NCI-H774 (cell line): ENCODE measurements at places on chromosomes 12 and 14.

DNA sequence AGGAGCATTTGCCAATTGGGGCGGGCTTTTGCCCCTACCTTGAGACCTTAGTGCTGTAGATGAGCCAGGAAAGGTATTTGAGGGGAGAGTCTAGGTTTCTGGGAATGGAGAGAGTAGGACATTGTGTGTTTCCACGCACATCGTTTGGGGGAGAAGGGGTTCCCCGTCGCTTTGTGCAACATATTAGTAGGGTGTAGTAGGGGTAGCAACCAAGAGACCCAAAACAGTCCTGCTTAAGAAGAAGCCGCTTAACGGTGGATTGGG lies 694 bp upstream of the PTGES3 start:
- no peak for DNase-seq

DNA sequence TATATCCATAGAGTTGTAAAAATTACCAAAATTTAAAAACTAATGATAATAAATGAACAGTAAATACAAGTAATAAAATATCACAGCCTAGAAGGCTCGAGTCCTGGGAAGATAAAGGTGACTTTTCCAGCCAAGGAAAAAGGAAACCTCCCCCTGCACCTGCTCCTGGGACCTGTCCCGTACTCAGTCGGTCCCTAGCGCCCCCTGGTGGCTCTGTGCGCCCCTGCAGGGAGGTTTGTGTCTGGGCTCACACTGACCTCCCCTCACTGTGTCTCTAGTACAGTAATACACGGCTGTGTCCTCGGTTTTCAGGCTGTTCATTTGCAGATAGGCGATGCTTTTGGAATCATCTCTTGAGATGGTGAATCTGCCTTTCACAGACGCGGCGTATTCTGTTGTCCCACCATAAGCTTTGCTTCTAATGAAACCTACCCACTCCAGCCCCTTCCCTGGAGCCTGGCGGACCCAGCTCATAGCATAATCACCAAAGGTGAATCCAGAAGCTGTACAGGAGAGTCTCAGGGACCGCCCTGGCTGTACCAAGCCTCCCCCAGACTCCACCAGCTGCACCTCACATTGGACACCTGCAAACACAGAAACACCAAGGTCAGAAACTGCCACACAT lies 1030.4 kb downstream of the TMEM121 start:
- DNase-seq: peak; percentile 43

DNA sequence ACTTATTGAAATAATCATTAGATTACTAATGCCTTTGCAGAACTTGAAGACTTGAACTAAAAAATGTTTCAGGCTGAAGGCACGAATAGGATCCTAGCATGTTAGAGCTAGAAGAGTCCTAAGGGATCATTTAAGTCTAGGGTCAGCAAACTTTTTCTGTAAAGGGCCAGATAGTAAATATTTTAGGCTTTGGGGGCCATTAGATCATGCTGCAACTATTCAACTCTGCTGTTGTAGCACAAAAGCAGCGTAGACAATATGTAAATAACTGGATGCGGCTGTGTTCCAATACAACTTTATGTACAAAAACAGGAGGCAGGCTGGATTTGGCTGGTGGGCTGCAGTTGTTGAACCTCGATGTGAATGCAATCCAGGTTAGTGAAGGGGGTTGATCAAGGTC lies 221.7 kb downstream of the ATP23 start:
- DNase-seq: no peak

DNA sequence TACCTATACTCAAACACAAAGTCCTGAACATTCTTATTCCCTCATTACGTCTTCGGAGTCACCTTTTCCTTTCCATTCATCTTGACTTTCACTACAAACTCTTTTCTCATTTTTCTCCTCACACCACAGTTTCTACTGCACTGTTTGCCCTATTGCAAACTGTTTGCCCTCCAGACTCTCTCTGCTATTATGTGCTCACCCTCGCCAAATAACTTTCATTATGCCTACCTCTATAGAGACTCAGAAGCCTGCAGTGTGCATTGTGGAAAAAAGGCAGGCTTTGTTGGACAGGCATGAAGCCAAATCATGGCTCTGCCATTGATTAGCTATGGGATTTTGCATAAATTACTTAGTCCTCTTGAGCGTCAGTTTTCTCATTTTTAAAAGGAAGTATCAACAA lies 246.6 kb upstream of the CCDC196 start:
- DNase-seq: no peak

- DNase-seq: no peak
These were observed 2.0 kb downstream of the BBS10 start for GRCh38 chr12:76346236-76346635.

GRCh38 chr12:84497819-84498218 lies 414.8 kb downstream of the SLC6A15 start:
- peak; percentile 11 for DNase-seq

DNA sequence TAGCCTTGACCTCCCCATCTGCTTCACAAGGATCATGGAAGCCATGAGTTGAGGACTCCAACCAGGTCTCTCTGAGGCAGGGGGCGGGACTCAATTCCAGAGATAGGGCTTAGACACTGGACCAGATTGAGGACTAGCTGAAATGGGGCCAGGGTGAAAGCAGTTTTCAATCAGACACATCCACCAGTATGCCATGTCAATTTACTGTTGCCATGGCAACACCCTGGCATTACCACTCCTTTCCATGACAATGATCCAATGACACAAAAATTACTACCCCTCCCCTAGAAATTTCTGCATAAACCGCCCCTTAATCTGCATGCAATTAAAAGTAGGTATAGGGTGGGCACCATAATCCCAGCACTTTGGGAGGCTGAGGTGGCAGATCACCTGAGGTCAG lies 18.6 kb upstream of the DCAF5 start:
- DNase-seq: no peak

- DNase-seq: peak; percentile 93
These were observed 57.5 kb downstream of the CALM1 start for GRCh38 chr14:90454041-90455000.

DNA sequence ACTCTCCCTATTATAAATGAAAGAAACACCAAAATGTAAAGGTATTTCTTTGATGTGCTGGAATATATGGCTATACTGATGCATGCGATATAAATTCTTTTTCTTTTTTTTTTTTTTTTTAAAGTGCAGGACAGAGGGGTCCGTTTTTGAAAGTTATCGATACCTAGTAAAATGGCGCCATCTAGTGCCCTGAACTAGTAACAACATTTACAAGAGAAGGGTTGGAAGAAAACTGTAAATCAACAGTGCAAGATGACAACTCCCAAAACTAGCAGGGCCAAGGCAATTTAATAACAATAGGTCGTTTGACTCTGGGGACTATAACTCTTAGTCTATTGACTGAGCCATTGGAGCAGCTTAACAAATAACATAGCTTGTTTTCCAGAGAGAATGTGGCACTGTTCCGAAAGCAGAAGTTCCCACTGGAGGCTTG lies 137.7 kb downstream of the SPTSSA start:
- peak; percentile 28 for DNase-seq

DNA sequence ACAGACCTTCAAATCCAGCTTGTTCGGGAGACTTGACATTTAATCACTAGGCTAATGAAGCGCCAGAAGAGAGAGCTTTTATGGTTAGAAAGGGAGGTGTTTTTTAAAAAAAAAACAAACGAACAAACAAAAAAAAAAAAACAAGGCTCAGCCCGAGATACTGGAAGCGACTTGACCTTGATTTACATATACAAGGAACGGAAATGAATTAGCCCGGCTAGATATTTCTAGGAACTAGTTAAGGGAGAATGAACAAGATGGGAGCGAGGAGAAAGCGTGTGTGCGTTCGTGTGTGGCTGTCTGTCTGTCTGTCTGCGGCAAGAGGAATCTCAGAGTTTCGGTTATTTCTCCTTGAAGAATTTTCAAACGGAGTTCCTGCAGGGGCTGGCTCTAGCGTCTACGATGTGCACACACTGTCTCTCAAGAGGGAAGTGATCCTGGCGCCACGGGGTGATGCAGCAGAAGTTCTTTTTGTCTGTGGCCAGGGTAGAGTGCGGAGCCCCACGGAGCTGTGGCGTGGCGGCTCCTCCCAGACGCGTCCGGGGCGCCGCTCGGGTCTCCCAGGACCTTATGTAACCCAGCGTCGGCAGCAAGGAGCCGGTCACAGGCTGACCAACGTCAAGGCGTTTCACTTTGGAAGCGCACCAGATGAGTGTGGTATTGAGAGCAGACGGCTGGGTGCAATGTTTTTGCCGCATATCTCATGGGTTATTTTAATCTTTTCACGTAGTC lies 18.8 kb downstream of the SOCS2 start:
- DNase-seq: peak; percentile 41

GRCh38 chr12:227923-228845 lies 14.2 kb upstream of the SLC6A12 start:
- DNase-seq: no peak

DNA sequence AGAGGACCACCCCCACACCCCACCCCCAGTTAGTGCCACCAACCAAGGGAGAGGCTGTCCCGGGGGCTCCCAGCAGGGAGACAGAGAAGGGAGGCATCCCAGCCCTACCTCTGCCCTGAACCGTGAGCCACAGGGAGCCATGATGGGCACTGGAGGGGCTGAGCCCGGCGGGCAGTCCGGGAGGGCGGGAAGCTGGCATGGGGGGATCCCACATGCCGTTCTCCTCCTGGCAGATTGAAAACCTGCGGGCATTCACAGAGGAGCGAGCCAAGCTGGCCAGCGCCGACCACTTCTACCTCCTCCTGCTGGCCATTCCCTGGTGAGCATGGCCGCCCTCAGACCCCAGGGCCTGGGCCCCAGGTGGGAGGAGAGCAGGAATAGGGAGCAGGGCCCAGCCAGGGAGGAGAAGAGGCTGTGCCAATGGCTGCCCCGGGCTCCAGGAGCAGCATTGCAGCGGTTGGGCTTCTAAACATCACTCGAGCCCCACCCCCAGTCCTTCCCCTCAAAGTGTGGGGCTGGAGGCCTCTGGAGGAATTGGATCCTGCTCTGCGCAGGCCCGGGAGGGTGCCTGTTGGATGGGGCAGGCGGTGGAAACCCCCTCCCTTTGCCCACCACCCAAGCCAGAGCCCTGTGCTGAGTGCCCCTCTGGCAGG lies 14.5 kb upstream of the ADSS1 start:
- no peak for DNase-seq

DNA sequence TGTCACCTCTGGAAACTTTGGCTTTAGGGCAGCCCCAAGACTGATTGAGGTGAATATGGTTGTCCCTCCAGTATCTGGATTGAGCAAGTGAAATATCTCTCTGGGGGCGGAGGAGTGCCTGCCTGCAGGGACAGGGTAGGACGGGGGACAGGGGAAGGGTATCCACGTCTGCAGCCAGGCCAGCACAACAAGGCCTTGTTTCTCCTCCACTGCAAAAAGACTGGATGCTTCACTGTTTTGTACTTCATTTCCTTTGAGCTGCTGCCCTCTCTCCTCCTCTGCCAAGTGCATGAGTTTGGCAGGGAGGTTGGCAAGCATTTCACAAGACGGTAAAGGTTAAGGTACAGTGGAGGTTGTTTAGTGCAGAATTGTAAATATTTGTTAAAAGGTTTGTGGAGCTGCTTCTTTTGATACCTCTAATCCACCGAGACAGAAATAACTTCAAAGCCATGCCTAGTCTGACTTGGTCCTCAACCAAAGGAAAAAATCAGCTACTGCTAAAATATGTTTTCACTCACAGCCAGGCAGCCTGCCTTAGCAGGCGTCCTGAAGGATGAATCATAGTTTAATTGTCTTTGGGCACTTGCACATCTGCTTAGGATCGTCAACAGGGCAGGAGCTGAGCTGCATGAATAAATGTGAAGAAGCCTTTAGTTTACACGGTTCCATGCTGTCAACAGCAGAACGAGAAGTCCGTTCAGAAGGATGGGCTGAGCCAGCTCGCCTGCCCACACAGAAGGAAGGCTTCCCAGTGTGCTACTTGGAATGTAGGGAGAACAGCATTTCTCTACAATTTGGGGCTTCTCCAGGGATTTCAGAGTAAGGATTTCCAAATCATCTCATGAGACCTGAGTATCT lies 269.7 kb downstream of the TTC6 start:
- DNase-seq: no peak

DNA sequence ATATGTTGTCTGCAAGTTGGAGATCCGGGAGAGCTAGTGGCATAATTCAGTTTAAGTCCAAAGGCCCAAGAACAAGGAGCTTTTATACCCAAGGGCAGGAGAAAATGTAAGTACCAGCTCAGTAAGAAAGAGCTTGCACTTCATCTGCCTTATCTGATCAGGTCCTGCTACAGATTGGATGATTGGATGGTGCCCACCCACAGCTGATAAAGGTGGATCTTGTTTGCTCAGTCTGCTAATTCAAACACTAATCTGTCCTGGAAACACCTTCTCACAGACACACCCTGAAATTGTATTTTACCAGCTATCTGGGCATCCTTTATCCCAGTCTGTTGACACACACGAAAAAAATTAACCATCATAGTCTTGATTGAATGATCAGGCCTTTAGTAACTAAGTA lies 230.7 kb upstream of the SLC16A7 start:
- DNase-seq: no peak

GRCh38 chr12:27645671-27646070 lies 50.6 kb upstream of the REP15 start:
- DNase-seq: no peak

DNA sequence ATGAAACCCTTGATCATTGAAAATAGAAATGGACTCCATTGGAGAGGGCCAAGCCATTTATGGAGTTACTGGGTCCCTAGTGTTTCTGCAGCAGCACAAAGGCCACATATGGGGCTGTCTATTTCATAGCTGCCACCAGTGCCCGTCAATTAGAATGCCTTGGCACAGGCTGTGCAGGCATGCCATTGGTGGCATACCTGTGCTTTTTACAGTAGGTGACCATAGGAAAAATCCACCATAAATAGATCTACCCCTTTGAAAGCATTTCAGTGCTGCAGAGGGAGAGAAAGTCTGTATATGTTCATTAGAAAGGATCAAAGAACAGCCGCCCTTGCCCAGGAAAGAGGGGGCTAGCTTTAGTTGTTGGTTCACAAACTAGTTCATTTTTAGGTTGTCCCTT lies 13.1 kb downstream of the MYBPC1 start:
- no peak for DNase-seq

DNA sequence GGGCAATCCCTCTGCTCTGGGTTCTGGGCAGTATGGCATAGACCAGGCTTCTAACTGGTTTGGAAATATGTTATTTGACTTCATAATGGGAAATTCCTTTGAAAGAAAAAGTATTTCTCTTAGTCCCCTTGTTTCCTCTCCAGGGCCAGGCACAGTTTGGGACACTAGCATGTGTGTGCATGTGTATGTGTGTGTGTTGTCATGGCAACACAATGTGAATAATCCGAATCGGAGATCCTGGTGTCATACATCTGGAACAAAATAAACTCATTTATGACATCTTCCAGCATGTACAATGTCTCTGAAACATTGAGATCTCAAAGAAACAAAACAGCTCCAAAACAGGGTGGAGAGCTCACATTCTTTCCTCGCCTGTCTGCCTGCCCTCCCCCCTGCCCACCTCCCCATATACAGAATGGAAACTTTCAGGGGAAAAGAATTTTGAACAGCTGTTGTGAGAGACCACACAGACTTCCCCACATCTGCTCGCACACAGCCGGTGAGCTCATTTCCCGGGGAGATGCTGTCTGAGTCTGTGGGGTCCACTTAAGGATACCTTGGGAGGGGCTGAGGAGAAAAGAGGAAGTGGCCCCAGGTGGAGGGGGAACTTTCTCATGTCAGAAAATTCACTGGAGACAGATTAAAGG lies 55.5 kb upstream of the PARP11 start:
- DNase-seq: no peak

- DNase-seq: no peak
These were observed 205.1 kb downstream of the PTPRO start for GRCh38 chr12:15527201-15528080.

GRCh38 chr12:82877963-82878362 lies 191.3 kb downstream of the TMTC2 start:
- DNase-seq: no peak
